ENCODE measurements at places on chromosomes 4 and X. TPM values are rescaled to one million over a fixed set of nuclear protein-coding genes. Genes with fewer than 3 reads are reported as not detected.

Gene ASB12
- total RNA-seq = 0.18 TPM

Gene RTL3
- not detected for total RNA-seq

Gene OPN1MW3
- total RNA-seq = not detected

Gene DMRTC1
- 0.88 TPM for total RNA-seq

Gene BST1
- total RNA-seq = 0.58 TPM

Gene NR0B1
- total RNA-seq = 1.3 TPM

Gene SPIN3
- total RNA-seq = 19.4 TPM

Gene SH3D19
- 41.2 TPM for total RNA-seq

DNA sequence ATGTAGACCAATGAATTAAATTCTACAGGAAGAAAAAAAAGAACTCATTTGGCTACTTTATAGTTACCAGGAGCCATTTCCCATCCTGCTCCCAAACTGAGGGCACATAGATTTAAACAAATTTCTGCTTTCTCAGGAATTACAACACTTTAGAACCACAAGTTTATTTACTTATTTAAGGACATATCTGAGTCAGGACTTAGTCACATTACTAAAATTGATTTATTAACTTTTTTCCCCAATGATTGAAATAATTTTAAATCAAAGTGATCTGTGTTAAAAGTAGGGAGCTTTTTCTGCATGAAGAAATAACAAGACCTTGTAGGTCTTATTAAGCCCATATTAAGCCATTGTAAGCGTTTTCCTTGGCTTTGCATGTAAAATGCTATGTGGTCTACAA, 291.0 kb upstream of the HAND2 start:
- DNase-seq = no peak

DNA sequence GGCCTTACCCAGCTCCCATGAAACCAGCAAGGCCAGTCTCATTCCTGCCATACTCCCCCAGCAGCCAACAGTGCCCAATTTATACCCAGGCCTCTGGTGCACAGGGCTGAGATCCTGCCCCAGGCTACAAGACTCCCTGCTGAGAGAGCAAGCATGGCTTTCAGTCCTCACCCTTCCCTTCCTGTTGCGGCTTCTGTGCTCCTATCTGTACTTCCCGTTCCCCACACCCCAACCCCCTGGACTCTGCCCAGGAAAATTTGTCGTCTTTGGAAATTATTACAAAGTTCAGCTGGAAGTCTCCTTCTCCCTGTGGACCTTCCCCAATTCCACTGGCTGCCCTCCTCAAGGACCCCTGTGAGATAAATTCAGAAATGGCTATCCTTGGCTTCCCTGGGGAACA, 84.1 kb upstream of the GK2 start:
- DNase-seq = no peak

GRCh38 chr4:55546506-55546755, 278 bp downstream of the CLOCK start:
- no peak for DNase-seq

- no peak for DNase-seq
These were observed 17.2 kb downstream of the HMGB2 start for GRCh38 chr4:173317004-173317403.

DNA sequence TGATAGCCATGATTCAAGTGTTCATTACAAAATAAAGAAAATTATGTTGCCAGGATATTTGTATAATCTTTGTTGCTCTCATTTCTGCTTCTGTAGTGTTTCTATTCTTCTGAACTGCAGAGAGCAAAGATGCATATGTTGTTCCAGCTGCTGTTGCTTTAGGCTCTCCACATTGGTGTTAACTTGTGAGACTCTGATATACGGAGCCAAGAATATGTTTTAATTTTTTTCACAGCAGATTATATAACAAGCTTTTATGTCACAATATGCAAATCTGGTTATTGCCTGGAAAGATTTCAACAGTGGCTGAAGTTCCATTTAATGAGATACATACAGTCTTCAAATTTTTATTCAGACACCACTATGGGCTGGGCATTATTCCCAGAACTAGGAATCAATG, 655.0 kb downstream of the GRXCR1 start:
- no peak for DNase-seq

GRCh38 chrX:109519001-109519400, 17.6 kb upstream of the NXT2 start:
- no peak for DNase-seq

DNA sequence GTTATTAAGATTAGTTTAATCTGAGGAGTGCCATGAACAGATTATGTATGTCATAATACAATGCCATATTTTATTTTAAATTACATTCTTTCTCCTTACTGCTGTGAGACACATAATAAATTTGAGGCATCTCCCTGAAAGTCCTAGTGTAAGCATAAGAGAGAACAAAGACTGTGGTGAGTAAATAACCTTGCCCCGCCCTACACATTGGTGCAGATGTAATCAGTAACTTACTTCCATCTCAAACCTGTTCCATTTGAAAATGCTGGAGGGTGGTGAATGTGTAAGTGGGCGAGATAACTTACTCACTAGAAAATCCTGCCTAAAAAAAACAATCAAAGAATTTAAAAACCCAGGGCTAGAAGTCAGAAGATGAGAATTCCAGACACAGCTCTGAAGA, 338.1 kb upstream of the SLIT2 start:
- DNase-seq = no peak

DNA sequence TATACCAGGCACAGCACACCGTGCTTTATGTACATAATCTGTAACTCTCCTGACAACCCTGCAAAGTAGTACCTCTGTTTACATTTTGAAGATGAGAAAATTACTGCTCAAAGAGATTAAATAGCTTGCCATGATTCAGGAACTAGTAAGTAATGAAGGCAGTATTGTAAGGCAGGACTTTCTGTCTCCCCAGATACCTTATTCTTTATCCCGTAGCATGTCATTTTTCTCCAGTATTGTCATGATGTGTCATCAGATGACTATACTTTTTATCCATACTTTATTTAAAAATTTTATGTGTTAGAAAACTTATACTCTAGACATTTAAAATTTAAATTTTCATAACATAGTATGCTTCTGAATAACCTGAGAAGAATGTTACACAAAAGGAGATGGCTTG, 188.3 kb upstream of the NUDT6 start:
- DNase-seq = no peak

- no peak for DNase-seq
These were observed 36.5 kb downstream of the SEC24D start for GRCh38 chr4:118799231-118799942.

GRCh38 chrX:132092439-132093065, 35.3 kb downstream of the FRMD7 start:
- peak; percentile 73 for DNase-seq

DNA sequence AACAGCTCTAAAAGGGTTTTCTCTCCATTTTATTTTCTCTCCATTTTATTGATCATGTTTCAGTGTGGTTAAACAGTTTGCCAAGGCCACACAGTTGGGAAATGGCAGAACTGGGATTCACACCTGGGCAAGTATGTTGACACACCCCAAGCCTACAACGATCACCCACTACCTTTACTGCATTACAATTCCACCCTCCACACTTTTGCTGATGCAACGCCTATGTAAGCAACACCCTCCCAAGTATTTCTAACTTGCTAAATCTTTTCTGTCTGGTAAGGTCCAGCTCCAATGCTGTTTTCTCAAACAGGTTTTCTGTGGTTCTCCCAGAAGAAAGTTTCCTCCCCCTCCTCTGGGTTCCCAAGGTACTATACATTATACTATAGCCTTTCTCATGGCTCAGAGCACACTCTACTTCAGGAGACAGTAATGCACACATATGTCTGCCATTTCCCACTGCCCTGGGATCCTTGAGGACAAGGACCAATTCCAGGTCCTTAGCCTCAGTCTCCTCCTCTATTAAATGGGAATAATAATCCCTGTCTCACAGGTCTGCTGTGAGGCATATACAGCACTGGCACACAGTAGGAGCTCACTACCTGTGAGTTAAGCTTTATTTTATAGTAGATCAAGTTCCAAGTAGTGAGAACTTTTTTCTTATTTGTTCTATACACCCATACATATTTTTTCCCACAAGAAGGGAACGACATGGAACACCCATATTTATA, 27.9 kb downstream of the IQSEC2 start:
- DNase-seq = no peak

GRCh38 chrX:97563531-97564133, 679.9 kb downstream of the RPA4 start:
- no peak for DNase-seq

DNA sequence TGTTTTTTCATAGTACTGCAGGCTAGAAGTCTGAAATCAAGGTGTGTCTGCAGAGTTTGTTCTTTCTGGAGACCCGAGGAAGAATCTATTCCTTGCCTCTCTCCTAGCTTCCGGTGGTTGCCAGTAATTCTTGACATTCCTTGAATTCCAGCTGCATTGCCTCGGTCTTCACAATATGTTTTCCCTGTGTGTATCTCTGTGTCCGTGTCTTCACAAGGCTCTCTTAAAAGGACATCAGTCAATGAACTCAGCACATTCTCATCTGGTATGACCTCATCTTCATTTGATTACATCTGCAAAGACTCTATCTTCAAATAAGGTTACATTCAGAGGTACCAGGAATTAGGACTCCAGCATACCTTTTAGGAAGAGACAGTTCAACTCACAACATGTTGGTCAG, 163.4 kb downstream of the BANK1 start:
- DNase-seq = peak; percentile 41

GRCh38 chr4:11650801-11651596, 222.3 kb upstream of the HS3ST1 start:
- DNase-seq = no peak

DNA sequence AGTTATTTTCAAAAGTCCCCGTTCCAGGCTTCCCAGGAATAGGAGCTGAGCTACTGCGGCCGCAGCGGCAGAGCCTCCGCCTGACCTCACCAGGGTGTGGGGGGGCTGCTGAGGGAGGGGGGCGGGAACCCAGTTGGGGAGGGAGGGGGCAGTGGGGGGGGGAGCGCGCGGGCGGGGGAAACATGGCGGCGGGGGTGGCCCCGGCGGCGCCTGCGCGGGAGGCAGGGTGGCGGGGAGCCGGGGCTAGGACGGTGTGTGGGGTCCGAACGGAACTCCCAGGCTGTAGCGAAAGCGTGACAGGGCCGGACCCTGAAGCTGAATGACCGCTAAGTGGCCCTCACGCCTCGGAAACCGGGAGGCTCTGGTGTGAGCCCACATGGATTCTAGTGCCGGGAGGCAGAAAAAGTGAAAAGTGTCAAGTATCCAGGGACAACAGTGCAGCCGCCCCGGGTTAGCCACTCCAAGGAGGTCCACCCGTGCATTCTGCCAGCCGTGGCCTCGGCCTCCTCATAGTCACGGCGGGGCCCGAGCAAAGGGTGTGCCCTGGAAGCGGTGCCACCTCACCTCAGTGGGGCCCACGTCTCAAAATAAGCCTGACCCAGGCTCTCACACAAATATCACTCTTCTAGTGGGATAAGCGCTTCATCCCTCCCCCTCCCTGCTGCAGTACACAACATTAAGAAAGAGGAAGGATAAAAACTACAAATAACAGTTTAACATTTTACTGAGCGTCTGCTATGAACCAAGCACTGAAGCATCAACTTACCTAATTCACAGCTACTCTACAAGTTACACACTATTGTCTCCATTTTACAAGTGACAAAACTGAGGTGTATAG, at the start of gene KLHL13:
KLHL13 (minus strand) TSS at position 98 of the 838 bp plus-strand sequence. CDS start 88,337 bp downstream, outside the sequence.
- no peak for DNase-seq

DNA sequence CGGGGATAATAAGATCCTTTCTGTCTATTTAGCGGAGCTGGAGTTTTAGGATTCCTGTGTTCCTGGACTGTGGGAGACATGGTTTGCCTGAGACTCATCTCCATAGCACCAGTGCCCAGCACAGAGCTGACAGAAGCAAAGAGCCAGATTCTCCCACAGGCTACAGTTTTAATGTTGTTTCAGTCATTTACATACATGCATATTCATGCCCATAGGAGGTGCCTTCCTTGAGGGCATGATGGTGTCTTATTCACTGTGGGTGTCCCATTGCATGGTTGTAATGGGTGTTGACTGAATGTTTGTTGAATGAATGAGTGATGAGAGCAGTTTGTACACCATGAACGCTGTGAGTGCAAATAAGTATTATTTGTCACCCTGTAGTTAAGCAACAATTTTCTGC, 260.6 kb downstream of the EVC2 start:
- DNase-seq = no peak

DNA sequence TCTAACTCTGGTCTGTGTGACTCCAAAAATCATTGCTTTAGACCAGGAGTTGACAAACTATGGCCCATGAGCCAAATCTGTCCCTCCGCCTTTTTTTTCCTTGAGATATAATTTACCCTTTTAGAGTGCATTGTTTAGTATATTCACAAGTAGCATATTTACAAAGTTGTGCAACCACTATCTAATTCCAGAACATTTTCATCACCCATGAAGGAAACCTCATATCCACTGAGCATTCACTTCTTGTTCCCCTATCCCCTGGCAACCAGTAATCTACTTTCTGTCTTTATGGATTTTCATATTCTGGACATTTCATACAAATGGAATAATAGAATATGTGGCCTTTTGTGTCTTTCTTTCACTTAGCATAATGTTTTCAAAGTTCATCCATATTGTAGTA, 67.4 kb upstream of the CITED1 start:
- no peak for DNase-seq

DNA sequence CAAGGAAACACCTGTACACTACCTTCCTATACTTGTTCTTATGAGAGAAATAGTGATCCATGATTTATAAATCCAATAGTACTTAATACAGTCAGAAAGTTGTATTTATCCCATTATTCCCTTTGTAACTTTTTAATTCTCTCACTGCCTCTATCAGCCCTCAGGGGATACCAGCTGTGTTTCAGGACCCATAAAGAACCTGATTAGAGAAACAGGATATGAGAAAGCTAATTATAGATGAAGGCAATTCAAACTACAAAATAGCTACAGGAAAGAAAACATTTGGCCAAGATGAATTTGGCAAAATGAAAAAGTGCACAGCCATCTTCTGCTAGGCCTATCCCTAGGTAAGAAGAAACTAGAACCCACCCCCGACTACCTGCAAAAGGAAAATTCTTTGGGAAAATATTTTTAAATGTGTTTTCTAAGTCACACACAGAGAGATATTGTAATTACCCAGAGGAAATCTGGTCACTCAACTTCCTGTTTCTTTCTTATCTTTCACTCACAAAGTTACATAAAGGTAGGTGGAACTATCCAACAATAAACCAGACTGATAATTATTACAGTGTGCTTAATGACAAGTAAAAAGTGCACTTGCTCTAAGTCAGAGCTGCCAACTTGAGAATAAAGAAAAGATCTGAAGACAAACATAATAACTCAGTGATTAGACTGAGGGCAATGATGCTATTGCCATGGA, 836.5 kb upstream of the HTR2C start:
- no peak for DNase-seq

GRCh38 chrX:1023676-1024075, 188.8 kb downstream of the CRLF2 start:
- no peak for DNase-seq

Data from mesothelial cell of epicardium (in vitro differentiated cells).